ENCODE measurements at places on chromosomes 5 and 9. TPM values are rescaled to one million over a fixed set of nuclear protein-coding genes. Genes with fewer than 3 reads are reported as not detected.

DNA sequence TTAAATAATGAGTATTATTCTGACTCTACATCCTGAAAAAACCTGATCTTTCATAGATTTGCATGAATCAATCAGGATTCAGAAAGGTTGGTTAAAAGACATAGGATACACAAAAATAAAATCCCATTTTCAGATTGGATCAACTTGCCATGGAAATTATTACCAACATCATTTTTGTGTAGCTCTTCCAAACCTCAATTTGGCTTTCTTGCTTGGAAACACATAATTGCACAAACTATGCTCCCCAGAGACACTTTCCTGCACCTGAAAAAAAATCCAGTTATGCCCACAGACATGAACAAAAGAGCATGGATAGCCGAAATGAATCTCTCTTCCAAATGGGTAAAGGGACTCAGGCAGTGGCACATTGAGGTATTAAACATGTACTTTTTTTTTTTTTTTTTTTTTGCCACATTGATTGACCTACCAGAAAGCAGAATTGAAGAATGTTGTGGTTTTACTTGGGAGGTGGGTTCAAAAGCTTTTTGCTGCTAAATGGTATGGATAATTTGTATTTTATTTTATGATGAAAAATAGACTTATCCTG is 135.4 kb upstream of the FBN2 start:
- no peak for DNase-seq

DNA sequence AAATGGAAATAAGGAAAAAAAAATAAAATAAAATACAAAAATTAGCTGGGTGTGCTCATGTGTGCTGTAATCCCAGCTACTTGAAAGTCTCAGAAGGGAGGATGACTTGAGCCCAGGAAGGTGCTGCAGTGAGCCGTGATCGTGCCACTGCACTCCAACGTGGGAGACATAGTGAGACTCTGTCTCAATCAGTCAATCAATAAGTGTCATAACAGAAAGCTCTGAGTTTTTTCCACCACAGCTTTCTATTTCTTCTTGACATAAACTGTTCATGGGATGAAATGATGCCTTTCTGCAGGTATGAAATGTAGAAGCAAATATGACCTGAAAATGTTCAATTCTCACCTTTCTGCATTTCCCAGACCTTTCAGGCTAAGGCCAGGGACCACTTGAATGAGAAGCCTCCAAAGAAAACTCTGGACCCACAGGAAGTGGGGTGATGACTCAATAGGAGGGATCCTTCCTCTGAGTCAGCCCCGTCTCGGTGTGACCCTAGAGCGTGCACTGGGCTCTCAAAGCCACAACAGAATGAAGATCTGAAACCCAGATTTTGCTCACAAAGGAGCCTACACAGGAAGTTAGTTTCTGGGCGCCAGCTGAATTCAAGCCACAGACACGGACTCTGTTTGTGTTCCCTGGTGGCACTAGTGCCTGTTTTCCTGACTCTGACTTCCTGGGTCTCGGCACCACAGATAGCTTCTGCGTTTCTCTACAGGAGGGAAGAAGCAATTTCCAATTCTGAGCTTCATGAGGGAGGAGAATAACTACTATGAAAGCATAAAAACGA is 62.0 kb downstream of the ANKH start:
- DNase-seq: peak; percentile 95

GRCh38 chr9:114532561-114533237 is 27.4 kb upstream of the WHRN start:
- no peak for DNase-seq

GRCh38 chr5:97194366-97194765 is 11.3 kb upstream of the RIOK2 start:
- DNase-seq: no peak

- no peak for DNase-seq
Measured at GRCh38 chr9:7542693-7543092, 256.9 kb downstream of the DMAC1 start.

- peak; percentile 59 for DNase-seq
Measured at GRCh38 chr9:16344343-16344742, 526.1 kb downstream of the BNC2 start.

PRELID2 gene
- total RNA-seq: 17.5 TPM

CMBL gene
- 1.4 TPM for total RNA-seq

Data from Daoy (cell line).